Left ventricle myocardium superior (tissue), 1 donor: ENCODE measurements at places on chromosomes 5 and 9.

GRCh38 chr5:81418606-81419005, 24.7 kb upstream of the ACOT12 start:
- DNase-seq = no peak

DNA sequence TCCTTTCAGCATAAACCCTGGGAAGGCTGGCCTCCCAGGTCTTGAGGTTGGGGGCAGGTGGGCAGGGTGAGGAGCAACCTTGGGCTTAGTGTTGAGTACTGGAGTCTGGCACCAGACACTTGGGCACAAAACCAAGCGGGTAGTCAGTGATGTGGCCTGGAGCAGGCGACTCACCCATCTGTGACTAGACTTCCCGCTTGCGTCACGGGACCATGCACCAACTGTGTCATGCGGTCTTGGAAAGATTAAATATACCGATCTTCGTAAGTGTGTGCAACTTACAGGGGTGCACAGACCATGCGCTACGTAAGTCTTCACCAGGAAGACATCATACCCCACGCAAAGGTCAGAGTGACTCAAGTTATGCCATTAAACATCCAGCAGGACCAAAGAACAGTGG, 304.4 kb upstream of the IRX4 start:
- no peak for DNase-seq

GRCh38 chr5:174409070-174409469, 315.3 kb upstream of the MSX2 start:
- DNase-seq = no peak

- DNase-seq = no peak
Observed at GRCh38 chr5:155451106-155451505, 437.6 kb downstream of the KIF4B start.

- DNase-seq = no peak
Observed at GRCh38 chr5:57408714-57409113, 73.9 kb downstream of the ACTBL2 start.

- no peak for DNase-seq
Observed at GRCh38 chr5:115949096-115949495, 13.2 kb upstream of the LVRN start.

- no peak for DNase-seq
Observed at GRCh38 chr9:33273972-33274328, 9.1 kb downstream of the CHMP5 start.

DNA sequence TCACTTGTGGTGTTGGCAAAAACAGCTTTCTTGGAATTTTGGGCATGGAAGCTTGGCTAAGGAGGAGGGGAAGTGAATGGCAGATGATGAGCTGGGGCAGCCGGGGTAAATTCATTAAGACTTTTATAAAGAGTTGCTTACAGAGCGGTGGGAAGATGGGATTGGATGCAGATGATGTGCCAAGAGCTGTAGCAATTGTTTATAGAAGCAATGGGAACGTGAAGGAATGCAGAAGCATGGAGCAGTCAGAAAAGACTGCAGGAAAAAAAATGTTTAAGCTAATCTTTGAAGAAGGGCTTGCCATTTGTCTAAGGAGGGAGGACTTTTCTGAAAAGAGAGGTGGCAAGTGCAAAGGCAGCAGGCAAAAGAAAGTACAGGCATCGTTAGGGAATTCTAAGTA, 86.6 kb upstream of the SHISAL2B start:
- DNase-seq = no peak

GRCh38 chr5:75053304-75054133, 1.2 kb upstream of the GCNT4 start:
- peak; percentile 71 for DNase-seq

DNA sequence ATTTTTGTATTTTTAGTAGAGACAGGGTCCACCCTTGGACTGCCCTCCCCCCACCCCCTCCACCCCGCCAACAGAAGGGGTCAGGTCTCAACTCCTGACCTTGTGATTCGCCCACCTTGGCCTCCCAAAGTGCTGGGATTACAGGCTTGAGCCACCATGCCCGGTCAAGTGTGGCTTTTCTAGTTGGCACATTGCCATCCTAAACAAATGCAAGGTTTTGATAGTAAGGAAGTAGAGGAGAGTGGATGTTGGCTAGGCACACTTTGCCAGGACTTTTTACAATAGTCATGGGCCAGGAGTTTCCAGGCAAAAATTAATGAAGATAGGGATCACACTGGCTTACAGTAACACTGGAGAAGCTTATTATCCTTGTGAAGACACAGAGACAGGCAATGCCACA, 62.4 kb downstream of the GALNT12 start:
- DNase-seq = no peak

DNA sequence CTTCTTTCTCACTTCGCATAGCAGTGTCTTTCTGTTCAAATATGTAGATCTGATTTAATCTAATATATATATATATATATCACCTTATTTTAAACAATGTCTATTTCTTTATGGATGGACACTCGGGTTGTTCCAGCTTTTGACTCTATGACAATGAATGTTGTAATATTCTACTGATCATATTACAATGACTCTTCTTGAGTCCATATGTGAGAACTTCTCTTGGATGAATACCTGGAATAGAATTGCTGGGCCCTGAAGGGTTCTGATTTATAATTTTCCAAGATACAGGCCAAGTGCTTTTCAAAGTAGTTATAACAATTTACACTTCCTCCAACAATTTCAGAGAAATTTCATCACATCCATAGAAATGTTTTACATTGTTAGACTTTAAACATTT, 28.8 kb downstream of the NTRK2 start:
- no peak for DNase-seq

DNA sequence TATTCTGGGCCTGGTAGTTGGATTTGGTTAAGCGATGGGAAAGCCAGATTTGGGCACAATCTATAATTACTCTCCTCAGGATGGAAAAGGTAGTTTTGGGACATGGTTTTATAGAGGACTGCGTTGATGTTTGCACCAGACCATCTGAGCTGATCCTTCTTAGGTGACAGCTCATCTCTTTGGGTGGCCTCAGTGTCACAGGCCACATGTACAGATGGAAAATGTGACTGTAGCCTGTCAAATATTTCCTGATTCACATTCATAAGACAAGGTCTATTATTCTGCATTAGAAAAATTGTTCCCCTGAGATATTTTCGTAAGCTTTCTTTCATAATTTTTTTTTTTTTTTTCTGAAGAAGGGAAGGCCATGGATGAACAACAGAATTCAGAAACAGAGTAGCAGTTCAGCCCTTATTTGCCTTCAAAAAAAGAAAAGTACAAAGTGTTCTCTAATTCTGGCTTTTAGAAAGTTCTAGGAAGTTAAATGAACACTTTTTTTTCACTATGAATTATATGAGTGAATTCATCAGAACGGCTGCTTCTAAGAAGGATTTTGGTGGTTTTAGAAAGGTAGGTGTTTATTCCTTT, 81.0 kb downstream of the NNT start:
- no peak for DNase-seq
